HepG2 (cell line): ENCODE measurements at places on chromosomes 3 and 15. TPM values are rescaled to one million over a fixed set of nuclear protein-coding genes. Genes with fewer than 3 reads are reported as not detected.

- no peak for DNase-seq
These were observed 1.9 kb downstream of the SLC51A start for GRCh38 chr3:196218155-196218712.

DNA sequence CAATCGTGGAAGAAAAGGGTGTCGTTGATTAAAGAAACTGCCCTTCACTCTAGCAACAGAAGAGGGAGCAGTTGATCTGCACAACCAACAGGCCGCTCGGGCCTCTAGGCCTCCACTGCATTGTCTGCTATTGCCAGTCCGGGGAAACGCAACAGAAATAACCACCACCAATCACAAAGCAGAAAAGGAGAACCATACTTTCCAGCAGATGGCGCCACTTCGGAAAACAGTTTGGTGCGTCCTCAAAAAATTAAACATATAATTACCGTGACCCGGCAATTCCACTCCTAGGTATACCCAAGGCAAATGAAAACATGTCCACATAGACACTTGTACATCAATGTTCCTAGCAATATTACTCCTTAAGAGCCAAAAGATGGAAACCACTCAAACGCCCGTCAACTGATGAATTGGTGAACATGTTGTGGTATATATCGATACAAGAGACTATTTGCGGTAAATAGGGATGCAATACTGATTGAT is 154.1 kb downstream of the TJP1 start:
- DNase-seq = peak; percentile 89

Gene PSTPIP1
- 8.7 and 9.2 TPM in 2 replicates for total RNA-seq

GRCh38 chr3:185741586-185741985 is 83.3 kb downstream of the IGF2BP2 start:
- DNase-seq = no peak

Gene DAZL
- total RNA-seq = not detected in 2 replicates

DNA sequence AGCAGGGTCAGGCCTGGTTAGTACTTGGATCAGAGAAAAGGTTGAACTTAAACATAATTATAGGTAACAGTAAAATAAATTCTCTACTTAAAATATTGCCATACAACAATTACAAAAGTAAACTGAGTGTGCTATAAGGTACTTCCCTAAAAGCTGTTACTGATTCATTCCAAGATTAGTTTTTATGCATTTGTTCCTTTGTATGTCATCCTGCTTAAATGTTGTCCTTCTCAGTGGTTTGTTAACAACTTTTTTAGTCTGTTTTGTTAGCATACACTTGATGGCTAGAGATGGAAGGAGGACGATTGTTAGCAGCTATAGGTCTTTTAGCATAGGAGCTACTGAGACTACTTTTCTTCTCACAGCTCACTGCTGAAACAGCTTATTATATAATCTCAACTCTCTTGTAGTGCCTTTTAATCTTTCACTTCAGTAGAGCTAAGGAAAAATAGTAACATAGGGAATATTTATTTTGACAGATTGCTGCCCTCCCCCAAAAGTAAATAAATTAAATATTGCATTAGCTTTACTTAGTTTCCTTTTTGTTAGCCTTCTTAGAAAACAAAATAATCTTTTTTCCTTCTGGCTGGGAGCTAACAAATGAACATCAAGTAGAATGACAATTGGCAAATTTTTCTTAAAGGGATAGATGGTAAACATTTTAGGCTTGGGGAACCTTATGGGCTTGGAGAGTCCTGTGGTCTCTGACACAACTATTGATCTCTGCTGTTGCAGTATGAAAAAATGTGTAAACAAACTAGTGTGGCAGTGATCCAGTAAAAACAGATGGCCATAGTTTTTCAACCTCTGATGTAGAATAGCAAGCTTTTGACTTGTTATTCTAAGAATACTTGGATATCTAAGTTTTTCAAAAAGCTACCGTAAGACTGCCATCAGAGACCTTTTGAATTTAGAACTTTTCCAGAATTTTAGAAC is 39.5 kb downstream of the USP8 start:
- DNase-seq = peak; percentile 12

DNA sequence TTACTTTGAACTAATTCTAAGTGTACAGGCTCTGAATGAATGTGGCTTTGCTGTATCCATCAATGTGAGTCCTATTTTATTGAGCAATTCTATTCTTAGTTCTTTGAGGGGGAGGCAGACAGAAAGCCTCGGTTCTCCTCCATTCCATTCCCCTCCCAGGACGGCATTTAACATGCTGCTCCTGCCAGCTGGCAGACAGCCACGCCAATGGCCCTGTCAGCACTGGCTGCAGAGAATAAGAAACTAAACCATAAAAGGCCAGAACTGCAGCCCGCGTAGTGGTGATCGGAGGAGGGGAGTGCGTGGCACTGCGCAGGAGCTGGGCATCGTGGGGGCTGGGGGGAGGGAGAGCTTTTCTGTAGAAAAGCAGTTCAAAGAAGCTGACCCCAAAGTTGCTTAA is 76.0 kb upstream of the HACD2 start:
- DNase-seq = no peak

GRCh38 chr3:122217901-122218300 is 34.4 kb downstream of the CASR start:
- DNase-seq = no peak

DNA sequence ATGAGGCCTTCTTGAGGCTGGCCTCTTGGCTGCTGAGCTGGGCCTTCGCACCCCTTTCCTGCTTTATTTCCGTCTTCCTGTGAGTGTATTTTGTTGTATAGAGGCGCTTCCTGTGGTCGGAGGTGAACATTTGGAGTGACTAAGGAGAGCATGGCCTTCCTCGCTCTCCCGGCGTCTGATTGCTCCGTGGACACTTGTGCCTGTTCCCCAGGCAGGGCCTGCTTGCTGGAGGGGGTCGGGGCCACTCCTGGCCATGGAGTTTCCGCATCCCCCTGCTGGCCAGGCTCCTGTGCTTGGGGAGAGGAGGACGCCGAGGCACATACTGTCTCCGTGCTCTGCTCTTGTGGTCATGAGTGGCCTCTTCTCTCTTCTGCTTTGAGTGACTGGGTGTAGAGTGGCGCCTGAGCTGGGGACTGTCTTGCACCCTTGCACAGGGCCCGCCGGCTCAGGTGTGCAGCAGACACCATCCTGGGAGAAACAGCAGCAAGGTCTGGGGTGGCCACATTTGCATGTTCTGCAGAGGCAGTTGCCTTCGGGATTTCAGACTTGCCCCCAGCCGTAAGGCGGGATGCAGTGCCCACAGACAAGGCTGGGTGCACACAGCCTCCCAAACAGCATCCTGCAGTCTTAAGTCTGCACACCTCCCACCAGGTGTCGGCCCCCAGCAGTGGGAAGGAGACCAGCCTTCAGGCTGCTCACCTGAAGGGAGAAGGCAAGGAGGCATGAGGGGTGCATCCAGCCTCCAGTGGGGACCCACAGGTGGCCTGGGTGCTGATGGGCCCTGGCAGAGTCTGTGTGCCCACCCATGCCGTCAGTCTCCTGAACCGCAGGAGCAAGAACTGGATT is 16.4 kb downstream of the KLF13 start:
- DNase-seq = no peak

GRCh38 chr3:24769918-24770317 is 275.3 kb upstream of the THRB start:
- DNase-seq = no peak

Gene TP63
- total RNA-seq = not detected in 2 replicates

GRCh38 chr3:128709038-128709437 is 16.9 kb upstream of the RAB7A start:
- no peak for DNase-seq

Gene GOLGA8G
- total RNA-seq = not detected in 2 replicates

DNA sequence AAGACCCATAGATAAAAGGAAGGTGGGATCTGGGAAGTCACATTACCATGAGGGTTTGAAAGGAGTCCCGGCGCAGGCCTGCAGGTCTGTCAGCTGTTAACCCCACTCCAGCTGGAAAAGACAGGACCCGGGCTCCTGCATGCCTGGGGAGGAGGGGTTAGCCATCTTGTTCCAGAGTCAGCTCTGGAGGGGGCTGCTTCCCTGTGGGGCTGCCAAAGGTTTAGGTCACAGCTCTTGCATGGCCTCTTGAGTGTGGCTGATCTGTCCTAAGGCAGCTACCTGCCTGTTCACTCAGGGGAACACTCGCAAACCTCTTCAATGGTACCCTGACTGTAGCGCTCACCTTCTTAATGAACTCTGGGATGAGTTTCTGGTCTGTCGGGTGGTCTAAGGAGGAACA is 104.5 kb downstream of the RFTN1 start:
- DNase-seq = no peak

Gene TMOD2
- total RNA-seq = 0.02 and 0.14 TPM in 2 replicates

DNA sequence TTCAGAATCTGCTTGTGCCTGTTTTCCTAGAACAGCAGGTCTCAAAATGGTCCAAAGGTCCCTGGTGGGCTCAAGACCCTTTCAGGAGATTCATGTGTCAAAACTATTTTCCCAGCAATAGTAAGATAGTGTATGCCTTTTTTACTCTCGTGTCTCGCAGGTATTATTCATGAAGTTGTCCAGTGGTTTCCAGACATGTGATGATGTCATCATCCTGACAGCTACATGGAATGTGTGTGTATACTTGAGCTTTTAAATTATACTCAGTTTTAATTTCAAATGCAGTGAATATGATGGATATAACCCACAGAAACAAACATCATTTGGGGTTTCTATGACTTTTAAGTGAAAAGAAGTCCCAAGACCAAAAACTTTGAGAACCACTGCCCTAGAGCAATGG is 288.6 kb downstream of the NTRK3 start:
- no peak for DNase-seq

GRCh38 chr15:88657326-88658069 is 18.7 kb downstream of the ISG20 start:
- DNase-seq = no peak

Gene NCEH1
- total RNA-seq = 7.9 and 12.9 TPM in 2 replicates

DNA sequence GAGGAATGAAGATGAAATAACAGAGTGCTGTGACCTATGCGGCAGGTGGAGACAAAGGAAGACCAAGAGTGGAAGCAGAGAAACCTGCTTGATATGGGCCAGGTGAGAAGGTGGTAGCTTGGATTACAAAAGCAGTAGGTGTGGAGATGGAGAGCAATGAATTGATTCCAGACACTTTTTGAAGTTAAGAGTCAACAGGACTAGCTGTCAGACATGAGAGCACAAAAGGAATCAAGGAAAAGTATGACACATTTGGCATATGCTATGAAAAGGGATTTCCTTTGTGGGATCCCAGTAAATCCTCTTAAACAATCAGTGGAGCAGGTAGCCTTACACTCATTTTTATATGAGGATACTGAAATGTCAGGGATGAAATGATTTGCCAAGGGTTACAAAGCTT is 160.5 kb downstream of the GREM1 start:
- DNase-seq = no peak

- DNase-seq = no peak
These were observed 28.8 kb downstream of the GOLIM4 start for GRCh38 chr3:168066882-168067281.

DNA sequence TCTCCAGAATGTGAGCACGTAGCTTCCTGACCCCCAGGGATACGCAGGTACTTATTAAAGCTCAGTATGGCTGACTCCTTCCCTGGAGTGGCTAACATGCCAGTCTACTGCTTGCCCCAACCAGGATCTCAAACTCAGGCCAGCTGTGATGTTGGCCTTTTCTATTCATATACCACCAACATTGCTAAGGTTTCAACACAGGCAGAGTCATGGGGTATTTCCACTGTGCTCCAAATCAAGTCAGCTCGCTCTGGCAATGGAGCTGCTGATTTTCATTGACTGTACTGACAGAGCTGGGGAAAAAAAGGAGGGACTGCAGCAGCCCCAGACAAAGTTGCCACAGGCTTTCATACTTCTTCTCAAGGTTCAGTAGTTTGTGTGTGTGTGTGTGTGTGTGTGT is 87.0 kb downstream of the CFAP20DC start:
- no peak for DNase-seq

DNA sequence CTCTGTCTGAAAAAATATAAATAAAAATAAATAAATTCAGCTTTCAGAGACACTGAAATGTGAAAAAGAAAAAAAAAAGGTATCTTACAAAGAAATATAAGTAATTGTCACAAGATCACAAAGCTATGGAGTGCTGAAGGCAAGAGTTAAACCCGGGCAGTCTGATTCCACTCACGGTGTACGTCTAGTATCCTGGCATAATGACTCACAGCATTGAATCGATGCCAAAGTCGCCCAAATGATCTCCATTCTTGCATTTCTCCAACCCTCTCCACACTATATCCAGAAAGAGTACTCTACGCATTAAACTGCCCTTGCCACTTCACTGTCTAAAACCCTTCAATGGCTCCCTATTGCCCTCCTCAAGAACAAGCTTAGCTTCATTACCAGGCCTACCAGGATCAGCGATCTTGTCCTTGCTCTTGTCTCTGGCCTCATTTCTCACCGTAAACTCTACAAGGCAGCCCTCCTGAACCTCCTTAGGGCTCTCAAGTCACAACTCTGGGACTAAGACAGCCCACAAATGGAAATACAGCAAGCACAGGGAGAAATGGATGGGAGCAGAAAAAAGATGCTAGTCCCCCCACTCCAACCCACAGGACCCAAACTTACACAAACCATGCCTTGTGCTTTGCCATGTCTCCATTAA is 7.7 kb downstream of the SUCLG2 start:
- DNase-seq = no peak

Gene GOLGA6D
- not detected in 2 replicates for total RNA-seq

- no peak for DNase-seq
These were observed 581.4 kb downstream of the MECOM start for GRCh38 chr3:169082076-169082475.

DNA sequence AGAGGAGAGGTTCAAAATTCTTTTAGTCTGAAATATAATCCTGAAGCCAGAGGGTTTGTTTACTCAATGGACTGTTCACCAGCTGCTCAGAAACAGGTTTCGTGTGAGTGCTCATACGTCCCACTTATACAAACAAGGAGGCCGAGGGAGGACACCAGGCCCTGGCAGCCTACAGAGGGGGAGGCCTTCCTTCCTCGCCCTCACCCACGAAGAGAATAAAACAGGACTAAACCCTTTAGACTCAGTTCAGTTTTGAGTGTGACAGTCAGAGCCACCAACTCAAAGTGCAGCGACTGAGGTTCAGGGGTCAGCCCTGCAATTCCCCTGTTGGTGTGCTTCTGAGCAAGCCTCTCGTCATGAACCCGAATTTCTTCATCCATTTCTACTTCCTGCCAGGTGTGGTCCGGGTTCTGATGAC is 17.3 kb downstream of the FAM174B start:
- peak; percentile 16 for DNase-seq

Gene C3orf22
- total RNA-seq = not detected in 2 replicates

Gene SLC15A2
- total RNA-seq = 0.41 and 1.0 TPM in 2 replicates

DNA sequence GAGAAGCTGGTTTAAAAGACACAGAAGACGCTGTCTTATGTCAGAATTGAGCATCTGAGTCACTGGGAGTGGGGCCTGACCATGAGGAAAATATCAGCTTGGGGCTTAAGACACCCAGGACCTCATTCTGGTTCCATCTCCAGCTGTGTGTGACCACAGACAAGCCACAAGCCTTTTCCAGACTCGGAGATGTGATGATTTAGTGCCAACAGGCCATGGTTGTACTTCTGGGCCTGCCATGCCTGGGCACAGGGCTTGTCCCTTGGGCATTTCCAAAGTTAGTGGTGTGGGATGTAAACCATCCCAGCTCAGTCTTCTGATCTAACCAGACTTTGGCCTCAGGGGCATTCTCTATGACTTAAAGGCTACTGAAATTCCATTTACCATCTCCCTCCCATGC is 269.8 kb downstream of the RYR3 start:
- DNase-seq = no peak
